ENCODE measurements at places on chromosomes 7 and 10.

DNA sequence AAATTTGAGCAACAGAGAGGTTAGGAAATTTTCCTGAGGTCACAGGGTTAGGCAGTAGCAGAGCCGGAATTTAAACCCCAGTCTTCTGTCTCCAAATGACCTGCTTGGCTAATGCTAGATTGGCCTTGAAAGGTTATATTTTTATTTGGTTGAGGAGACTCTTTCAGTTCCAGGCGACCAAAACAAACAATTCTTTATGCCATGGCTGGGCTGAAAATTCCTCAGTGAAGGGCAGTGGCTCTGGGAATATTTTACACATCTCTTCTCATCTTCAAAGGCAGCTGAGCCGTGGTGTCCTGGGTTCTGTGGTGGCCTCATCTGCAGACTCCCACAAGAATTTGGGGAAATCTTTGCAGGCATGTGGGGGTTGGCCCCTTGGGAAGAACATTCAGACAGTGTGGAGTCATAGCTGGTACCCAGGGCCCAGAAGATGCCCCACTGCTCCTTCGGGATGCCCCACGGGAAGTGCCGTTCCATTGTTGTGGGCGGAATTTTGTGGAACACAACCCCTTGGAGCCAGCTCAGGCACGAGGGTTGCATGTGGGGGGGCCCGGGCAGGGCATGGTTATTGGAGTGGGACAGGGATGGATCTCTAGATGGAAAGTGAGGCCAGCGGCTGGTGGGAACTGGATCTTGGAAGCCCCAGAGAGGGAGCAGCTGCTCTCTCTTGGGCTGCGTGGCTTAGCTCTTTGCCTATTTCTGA lies 33.2 kb downstream of the RPS24 start:
- no peak for DNase-seq

DNA sequence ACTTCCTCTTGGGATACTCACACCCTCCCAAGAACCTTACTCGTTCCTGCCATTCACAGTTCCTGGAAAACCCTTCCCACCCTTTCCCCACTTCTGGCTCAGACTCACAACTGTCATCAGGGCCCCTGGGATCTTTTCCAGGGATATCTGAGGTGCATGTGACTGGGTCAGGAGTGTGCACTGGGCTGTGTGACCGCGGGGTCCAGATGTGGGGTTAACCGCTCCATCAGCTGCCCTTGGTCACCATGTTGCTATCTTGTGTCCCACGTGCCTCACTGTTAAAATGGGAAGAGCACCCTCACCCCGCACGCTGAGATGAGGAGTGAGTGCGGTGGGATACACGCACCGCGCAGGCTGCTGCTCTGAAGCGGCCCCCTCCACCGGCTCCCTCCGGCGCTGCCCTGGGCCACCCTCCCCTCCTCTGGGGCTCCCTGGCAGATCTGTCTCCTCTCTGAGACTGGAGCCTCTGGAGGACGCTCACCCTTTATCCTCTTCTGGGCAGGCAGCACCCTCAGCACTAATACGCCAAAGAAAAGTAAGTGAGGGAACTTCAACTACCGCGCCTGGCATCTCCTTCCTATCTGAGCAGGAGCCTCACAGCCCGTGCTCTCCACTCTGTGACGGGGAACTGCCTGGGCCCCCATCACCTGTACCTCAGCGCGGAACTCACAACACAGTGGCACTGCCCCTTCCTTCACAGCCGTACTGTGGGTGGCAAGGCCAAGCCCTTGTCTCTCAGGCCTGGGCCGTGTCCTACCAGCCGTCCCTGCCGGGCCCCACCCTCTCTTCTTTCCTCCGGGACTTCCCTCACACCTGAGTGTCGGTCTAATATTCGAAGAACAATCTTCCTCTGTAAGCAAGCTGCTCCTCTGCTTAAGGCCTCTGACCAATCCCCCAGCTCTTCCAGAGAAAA lies 15.6 kb downstream of the COBL start:
- DNase-seq = no peak

- no peak for DNase-seq
Observed at GRCh38 chr10:86310702-86311101, 55.9 kb downstream of the GRID1 start.

DNA sequence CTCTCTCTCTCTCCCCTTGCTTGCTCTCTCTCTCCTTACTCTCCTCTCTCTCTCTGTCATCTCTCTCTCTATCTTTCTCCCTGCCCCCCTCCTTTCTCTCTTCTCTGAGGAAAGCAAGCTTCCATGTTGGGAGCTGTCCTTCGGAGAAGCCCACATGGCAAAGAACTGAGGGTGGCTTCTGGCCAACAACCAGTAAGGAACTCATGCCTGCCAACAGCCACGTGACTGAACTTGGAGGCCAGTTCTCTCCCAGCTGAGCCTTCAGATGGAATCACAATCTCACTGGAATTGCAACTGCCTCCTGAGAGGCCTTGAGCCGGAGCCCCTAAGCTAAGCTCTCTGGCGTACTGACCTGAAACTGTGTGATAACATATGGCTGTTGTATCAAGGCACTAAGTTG lies 12.0 kb upstream of the DHTKD1 start:
- DNase-seq = no peak

GRCh38 chr7:71768450-71768849 lies 636.5 kb downstream of the GALNT17 start:
- no peak for DNase-seq

DNA sequence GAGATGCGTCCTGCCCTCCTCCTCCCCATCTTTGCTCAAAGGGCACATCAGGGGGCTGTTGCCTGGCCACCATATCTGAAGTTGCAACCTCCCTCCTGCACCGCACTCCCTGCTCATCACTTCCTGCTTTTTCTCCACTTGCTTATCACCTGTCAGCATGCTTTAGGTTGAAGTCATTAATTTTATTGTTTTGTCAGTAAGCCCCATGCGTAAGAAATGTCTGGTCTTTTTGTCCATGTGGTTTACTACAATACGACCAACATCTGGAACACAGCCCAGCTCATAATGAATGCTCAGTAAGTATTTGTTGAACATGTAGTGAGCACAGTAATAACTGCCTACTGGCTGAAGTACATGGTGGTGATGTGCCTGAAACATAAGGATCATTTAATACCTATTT lies 71.6 kb upstream of the GJD4 start:
- no peak for DNase-seq

All from stimulated activated CD8-positive, alpha-beta memory T cell treated with anti-CD3 and anti-CD28 coated beads, Interleukin-15, amount 100 ng/mL, for 48 hours (primary cell).